ENCODE measurements at places on chromosomes 1 and 21. TPM values are rescaled to one million over a fixed set of nuclear protein-coding genes. Genes with fewer than 3 reads are reported as not detected.

Gene KRTAP12-2
- not detected for total RNA-seq

Gene CADM3
- total RNA-seq, result 0.33 TPM

Gene CHRM3
- 0.03 TPM for total RNA-seq

Gene ERICH3
- total RNA-seq, result not detected

Gene GPR37L1
- not detected for total RNA-seq

Gene UBR4
- 193 TPM for total RNA-seq

Gene CYP2J2
- total RNA-seq, result not detected

Gene DMRTA2
- total RNA-seq, result 0.46 TPM

Gene PLA2G2F
- total RNA-seq, result not detected

Gene CCDC185
- not detected for total RNA-seq

Gene ORC1
- total RNA-seq, result 0.99 TPM

Gene FYB2
- total RNA-seq, result not detected

Gene TMEM79
- 2.6 TPM for total RNA-seq

Gene KCNC4
- 4.7 TPM for total RNA-seq
